Suprapubic skin (tissue), 4 donors: ENCODE measurements at places on chromosomes 5 and 9. TPM values are rescaled to one million over a fixed set of nuclear protein-coding genes. Genes with fewer than 3 reads are reported as not detected.

- DNase-seq: no peak
These were observed 4.4 kb upstream of the FER start for GRCh38 chr5:108743319-108743718.

DNA sequence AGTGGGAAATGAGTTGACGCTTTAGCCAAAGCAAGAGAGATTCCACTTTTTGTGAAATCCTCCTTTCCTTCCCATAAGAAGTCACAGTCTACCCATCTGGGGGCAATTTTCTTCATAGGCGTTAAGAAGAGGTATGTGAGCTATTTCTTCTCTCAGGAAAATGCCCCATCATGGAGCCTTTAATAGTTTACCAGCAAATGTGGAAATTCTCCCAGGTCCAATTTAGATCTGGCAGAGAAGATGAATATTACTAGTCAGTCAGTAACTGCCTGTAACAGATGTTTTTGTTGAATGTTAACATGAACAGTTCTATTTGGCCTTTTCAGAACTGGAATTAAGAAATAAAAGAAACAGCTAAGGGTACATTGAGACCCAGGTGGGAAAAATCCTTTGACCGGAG is 156.4 kb upstream of the RFX3 start:
- DNase-seq: no peak

GRCh38 chr9:7799944-7800285 is 337 bp upstream of the DMAC1 start:
- no peak for DNase-seq

- no peak for DNase-seq
These were observed 251.3 kb upstream of the RFX3 start for GRCh38 chr9:3777137-3777536.

- DNase-seq: peak; percentile 75
These were observed 1.5 kb upstream of the PTGES2 start for GRCh38 chr9:128128836-128129590.

- no peak for DNase-seq
These were observed 8.3 kb downstream of the KIF4B start for GRCh38 chr5:155021842-155022241.

GRCh38 chr5:67031692-67032091 is 164.9 kb downstream of the CD180 start:
- no peak for DNase-seq

DNA sequence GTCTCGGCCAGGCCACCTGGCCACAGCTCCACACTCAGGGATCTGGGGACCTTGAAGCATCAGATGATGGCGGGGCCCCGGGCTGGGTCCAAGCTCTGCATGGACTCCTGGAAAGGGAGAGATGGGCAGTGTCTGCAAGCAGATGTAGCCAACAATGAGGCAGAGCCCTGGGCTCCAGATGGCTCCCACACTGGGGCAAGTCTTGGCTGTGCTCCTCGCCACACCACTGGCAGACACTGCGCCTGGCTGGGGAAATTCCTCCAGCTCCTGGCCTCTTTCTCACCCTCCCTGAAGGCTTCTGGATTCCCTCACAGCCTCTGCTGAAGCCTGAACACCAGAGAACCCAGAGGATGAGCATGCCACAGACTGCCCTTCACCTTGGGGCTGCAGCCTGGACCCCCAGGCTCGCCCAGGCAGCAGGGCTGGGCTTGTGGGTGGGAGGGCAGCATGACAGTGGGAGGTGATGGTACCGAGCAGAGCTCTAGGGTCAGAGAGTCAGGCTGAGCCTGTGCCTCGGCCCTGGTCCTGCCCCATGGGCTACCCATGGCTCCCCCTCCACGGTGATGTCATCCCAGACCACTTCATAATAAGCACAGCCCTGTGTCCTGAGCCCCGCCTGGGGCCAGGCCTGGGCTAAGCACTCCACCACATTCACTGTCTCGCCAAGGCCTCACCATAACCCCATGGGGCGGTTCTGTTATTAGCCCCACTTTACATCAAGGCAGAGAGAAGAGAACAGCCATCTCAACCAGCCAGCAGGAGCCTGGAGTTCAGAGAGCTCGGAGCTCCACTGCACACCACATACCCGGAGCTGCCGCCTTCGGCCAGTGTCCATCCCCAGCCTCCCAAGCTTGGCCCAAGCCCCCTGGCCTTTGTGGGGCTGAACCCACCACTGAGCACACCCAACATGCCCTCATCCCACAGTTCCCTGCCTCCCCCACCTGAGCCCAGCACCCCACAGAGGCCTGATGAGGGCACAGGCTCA is 62.2 kb upstream of the ADAMTS2 start:
- no peak for DNase-seq

DNA sequence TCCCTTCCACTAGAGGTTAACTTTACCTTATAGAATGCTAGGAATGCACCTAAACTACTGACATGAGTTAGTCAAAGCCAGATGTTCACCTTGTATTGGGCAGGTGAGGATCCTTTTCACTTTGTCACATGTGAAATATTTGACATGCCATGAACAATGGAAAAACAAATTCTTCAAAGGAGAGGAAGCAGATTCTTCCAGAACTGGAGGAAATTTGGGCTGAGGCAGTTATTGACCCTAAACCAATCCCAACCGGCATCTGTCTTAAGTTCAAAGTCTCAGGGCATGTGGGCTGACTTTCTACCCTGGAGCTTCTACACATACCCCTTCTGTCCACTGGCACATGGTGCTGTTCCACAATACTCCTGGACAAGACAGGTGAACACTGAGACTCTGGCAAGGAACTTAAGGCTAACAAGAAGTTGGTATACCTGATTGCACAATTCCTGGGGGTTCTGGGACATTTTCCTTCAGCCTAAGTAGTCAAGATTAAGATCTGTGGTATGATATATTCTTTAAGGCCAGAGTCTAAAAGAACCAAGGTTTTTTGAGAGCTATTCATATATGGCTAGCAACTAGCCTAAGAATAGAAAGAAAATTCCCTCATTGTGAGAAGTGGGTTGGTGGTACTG is 2.6 kb downstream of the VLDLR start:
- DNase-seq: no peak

DNA sequence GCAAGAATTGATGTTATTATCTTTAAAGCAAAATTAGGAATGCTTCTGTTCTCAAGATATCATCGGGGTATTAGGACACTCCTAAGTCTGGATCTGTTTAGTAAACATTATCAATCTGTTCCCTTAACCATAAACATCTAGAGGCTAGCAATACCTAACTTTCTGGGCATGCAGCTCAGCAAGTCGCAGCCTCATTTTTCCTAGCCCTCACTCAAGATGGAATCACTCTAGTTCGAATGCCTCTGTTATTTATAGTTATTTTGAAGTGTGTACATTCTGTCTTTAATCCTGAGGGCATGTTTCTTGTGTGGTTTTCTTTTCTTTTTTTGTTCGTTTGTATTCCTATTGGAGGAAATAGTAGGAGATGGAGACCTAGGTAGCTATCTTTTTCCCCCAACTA is 66.9 kb downstream of the FER start:
- no peak for DNase-seq

GRCh38 chr5:139205124-139205523 is 7.0 kb upstream of the SIL1 start:
- no peak for DNase-seq

- no peak for DNase-seq
These were observed 153.9 kb upstream of the DAP start for GRCh38 chr5:10914741-10915480.

Gene AHRR
- 3.6 TPM for total RNA-seq
